ENCODE measurements at places on chromosomes 1 and 21. TPM values are rescaled to one million over a fixed set of nuclear protein-coding genes. Genes with fewer than 3 reads are reported as not detected.

The CERS2 gene
- 114 TPM for total RNA-seq

The MAN1A2 gene
- total RNA-seq: 25.4 TPM

The FAAH gene
- total RNA-seq: 6.0 TPM

The MIS18A gene
- 0.64 TPM for total RNA-seq

The ACKR1 gene
- total RNA-seq: 642 TPM

All from ascending aorta (tissue), 2 donors.